Esophagus squamous epithelium (tissue), 5 donors: ENCODE measurements at places on chromosomes 11 and 22.

GRCh38 chr11:32310214-32310601, 125.1 kb downstream of the WT1 start:
- DNase-seq = no peak

- DNase-seq = no peak
These were observed 41.2 kb upstream of the ALX4 start for GRCh38 chr11:44351006-44351660.

DNA sequence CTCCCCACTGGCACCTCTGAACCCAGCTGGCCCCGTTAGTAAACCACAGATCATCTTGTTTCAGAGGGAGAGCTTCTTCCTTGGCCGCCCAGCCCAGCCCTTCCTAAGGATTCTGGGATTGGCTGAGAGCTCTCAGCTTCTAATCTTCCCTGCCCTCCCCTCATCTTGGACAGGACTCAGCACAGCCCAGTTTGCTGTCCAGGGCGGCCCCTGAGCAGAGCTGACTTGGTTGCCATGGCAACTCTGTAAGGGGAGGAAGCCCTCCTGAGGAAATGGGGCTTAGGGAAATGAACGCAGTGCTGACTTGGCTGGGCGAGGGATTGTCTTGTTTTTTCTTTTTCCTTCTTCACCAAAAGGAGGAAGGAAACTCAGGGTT, 4.6 kb downstream of the APOL4 start:
- no peak for DNase-seq

GRCh38 chr22:45082795-45083194, 73.0 kb upstream of the PHF21B start:
- DNase-seq = no peak
